ENCODE measurements at places on chromosomes 1 and 21.

DNA sequence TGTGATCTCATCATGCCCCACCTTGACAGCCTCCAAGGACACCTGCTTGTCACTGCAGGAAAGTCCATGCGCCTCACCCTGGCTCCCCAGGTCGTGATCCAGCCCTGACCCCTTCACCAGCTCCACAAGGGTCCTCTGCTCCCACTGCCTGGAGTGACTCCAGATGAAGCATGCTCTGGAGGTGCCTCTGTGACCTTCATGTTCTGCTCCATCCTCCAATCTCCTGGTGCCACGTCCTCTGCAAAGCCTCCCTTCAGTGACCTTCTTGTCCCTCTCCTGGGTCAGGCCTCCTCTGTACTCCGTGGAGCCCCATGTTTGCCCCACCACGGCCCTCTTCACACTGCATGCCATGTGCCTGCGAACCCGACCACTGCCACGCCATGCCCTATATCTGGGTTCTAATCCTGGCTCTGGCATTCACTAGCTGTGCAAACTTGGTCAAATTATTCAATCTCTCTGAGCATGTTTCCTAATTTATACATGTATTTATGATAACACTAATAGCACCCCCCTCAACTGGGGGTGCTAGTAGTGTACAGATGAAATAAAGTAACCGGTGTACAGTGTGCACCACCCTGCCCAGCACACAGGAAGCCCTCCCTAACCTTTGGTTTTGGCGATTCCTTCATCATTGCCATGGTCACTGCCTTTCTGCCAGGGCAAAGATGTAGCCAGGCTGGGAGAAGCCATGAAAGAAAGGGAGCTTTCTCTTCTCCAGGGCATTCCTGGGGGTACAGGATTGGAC lies 77.4 kb downstream of the STUM start:
- no peak for DNase-seq

- DNase-seq, result peak; percentile 8
Measured at GRCh38 chr1:226494092-226494609, 54.4 kb upstream of the STUM start.

DNA sequence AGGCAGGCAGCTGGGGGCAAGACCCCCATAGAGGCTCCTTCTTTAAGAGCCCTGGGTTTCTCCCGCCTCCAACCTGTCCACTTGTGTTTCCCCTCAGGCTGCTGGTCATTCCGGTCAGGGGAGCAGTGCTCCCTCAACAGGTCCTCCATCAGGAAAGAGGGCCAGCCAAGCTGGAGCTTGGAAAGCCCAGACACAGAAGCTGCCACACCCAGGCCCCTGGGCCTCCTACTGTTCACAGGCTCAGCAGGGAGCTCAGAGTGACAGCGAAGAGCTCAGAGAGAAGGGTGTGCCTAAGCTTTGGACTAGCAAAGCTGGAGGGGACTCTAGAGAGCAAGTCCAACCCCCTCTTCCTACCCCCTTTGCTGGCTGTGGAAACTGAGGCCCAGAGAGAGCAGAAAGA lies 10.3 kb upstream of the CDCP2 start:
- no peak for DNase-seq

DNA sequence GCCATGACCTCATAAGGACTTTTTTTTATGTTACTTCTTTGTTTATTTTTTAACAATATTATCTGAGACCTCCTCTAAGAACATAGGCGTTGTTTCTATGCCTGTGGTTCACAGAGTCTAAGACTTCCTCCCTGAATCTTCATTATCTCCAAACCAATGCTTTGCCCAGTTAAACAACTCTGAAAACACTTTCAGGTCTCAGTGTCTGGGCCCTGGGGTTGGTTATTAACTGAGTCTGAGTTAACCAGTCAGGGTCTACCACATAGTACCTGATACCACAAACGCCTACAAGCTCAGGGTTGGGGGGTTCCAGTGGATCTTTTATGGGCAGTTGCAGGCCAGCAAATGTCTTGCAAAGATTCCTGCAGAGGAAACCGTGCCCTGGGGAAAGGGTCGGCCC lies 138.2 kb downstream of the AJAP1 start:
- DNase-seq, result no peak

DNA sequence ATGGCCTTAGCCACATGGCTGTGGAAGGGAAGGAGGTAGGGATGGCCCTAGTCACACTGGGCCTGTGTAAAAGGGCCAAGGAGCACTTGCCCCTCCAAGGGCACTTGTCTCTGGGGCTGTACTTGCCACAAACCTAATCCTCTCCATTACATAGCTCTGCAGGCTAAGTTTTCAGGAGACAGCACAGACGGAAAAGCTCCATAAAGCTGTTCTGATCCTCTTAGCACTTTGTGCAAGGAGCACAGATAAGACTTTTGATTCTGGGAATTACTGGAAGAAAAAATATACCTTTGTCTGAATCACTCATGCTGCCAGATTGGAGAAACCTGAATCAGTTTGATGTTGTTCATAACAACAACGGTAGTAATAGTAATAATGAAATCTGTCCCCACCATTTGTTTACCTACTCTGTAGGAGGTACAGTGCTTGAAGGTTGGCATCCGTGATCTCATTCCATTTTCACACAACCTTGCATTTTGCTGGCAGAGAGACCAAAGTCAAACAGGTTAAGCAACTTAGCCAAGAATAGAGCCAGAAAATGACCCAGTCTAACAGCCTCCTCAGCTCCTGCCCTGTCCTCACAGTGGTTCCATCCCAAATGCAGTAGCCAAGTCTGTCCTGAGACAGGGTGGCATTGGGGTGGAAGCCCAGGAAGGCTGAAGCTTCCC lies 207.1 kb downstream of the ROR1 start:
- no peak for DNase-seq

- peak; percentile 54 for DNase-seq
Measured at GRCh38 chr1:49026230-49026811, 249.6 kb upstream of the BEND5 start.

DNA sequence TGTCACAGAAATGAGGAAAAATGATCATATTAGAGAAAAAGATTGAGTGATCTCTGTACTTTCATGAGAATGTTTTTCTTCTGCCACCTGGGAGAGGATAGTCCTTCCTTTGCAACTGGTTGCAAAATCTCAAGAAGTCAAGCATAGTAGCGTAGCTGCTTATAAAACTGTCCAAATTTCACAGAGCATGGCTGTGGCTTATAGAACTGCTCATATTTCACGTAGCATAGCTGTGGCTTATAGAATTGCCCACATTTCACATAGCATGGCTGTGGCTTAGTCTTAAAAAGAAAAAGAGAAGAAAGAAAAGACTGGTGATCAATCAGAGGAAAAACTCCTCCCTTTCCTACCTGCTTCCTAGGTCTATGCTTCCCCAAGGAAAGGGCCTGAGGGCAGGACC lies 329.5 kb downstream of the SIPA1L2 start:
- peak; percentile 32 for DNase-seq
